ENCODE measurements at places on chromosomes 7 and 10.

DNA sequence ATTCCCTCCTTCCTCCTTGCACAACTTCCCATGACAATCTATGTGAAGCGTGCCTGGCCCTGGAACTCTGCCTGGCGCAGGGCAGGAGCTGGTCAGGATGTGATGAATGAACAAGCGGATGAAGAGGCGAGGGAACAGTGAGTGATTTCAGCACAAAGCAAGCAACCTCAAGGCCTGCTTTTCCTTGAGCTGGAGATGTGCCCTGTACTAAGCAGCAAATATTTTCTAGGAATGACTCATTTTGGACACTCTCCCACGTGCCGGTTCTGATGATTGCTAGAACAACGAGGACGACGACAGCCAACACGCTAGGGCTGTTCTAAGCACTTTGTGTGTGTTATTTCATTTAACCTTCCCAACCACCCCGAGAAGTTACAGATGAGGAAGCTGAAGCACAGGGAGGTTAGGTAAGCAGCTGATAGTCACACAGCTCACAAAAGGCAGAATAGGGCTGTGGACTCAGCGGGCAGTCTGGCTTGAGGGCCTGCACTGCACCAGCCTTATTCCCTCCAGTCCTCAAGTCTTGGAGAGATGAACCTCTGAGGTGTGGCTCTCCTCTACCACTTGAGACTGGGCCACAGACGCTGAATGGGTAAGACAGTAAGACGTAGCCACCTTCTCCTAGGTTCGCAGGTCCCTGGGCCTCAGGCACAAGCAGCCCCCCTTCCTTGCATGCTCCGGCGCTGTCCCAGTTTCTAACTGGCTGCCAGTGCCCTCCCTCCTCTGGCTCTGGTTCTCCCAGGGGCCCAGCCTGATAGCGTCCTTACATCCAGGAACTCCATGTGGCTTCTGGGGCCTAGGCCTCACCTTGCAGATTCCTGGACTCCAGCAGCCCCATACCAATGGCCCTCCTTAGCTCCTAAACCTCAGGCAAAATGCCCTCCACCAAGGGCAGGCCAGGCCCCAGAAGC is 59.0 kb downstream of the YKT6 start:
- DNase-seq: no peak

DNA sequence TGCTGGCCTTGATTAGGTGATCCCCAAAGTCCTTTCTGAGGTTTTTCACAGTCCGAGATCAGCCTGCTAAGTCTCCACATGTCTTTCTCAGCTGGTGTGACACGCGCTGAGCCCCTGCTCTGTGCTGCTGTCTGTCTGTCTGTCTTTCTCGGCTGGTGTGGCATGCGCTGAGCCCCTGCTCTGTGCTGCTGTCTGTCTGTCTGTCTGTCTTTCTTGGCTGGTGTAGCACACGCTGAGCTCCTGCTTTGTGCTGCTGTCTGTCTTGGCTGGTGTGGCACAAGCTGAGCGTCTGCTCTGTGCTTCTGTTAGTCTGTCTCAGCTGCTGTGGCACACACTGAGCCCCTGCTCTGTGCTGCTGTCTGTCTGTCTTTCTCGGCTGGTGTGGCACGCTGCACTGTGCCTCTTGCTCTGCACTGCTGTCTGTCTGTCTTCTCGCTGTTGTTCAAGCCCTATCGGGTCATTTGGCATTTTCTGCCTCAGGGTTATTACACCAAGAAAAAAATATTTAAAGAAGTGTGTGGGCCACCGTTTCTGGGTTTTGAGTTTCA is 217.3 kb upstream of the SHH start:
- DNase-seq: no peak

GRCh38 chr7:70577078-70577477 is 554.9 kb upstream of the GALNT17 start:
- no peak for DNase-seq

DNA sequence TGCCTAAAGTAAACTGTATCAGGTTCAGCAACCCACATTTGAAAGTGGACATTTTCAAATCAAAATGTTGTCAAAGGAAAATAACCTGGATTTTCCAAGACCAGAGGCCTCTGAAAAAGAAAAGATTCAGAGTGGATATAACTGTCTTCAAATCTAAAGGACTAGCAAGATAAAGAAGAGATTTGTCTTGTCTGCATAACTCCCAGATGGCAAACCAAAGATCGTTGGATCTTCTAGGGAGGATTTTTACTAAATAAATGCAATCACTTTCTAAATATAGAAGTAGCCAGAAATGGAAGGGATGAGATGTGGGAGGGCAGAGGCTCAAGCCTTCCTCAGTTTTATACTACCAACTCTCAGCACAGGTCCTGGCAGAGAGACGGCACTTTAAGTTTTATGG is 39.0 kb downstream of the CABCOCO1 start:
- no peak for DNase-seq

DNA sequence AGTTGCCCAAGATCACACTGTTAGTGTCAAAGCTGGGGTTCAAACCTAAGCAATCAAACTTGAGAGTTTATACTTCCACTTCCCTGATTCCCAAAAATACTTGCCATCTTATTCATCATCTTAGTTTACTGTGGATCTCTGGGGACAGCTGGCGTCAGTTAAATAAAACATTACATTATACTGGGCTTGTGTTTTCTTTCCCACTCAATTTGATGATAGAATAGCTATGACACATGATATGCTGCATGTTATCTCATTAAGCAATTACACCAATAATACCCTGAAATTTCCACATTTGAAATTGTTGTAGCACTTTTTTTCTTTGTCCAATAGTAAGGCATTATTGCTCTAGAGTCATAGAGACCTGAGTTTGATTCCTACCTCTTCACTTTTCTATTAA is 62.9 kb upstream of the MXI1 start:
- no peak for DNase-seq

DNA sequence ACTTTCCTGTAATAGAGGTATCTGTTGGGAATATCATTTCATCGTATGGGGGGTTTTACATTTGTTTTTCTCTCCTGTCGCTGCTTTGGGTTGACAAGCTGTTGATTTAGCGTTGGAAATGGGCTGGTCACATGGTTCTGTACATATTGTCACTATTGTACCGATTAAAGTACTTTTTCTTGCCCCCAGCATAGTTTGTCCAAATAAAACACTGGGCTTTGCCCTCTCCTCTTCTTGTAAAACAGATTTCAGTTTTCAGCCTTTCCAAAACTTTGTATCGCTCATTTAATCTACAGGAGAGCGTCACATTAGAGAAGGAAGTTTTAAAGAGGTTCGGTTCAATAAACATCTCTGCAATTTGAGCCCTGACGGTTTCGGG is 4.0 kb downstream of the BMI1 start:
- no peak for DNase-seq

GRCh38 chr7:27156508-27156898 is at the start of gene HOXA7:
HOXA7 (minus strand) TSS chr7:27156675; CDS start chr7:27156545, 130 bp downstream.
- DNase-seq: no peak

DNA sequence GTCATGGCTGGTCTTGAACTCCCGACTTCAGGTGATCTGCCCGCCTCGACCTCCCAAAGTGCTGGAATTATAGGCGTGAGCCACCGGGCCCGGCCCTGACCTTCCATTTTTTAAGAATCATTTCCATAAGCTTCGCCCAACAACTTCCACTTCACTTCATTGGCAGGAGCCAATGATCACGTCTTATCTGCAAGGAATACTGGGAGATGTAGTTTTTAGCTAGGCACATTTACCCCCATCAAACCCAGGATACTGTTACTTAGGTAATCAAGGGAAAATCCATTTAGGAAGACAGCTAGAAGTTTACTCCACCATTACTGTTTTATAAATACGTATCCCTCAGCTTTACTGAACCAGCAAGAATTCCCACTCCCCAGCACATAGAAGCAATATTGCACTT is 3.4 kb upstream of the CDK13 start:
- DNase-seq: no peak

DNA sequence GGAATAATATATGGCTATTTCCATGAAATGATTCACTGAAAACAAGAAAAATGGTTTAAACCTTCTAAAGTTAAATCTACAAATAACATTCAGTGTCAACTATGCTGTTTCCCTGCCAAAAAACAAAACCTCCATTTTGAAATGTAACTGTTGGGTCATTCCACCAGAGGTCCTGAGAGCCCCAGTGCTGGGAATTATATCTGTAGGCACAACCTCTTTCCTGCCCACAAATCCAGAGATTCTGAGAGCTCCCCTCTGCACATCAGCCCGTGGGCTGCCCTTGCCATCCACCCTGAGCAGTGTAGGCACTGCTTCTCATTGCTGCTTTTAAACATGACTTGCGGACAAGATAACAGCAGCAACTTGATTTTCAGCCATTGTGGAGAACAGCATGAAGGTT is 198.6 kb downstream of the TMEM178B start:
- no peak for DNase-seq
